ENCODE measurements at places on chromosomes 5 and 9.

DNA sequence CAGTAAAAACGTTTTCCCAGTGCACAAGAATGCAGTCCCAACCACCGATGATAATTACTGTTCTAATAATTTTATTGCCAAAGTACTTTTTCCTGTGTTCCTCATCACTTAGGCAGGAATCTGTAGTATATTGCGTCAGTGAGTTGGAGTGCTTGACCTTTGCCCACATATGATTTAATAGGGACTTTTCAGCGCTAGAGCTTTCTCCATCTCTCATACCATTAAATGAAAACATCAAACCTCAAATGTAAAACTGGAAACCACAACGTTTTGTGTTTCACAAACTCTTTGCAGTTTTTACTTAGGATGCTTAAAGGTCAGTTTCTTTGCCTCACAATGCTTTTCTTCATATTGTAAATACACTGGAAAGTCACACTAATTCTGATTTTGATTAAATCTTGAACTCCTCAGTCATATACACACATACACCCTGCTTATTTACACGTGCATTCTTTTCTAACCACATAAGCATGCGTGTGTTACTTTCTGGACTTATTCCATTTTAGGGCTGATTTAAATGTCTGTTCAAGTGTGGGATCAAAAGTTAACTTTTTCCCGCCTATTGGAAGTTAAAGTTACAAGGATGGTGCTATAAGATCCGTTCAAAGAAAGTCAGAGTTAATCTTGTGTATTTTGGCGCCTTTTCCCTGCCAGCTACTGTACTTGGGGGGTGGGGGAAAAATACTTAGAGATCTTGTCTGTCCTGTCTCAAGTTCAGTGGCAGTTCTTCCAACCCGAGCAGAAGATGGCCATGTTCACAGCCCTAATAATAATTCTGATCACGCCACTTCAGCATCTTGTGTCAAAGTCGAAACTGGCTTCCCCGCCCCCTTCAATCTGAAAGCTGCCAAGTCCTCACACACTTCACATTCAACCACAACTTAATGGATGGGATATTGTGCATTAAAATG lies 6.6 kb upstream of the NFIB start:
- DNase-seq: no peak

GRCh38 chr9:88437210-88438146 lies 49.2 kb downstream of the SPIN1 start:
- no peak for DNase-seq

DNA sequence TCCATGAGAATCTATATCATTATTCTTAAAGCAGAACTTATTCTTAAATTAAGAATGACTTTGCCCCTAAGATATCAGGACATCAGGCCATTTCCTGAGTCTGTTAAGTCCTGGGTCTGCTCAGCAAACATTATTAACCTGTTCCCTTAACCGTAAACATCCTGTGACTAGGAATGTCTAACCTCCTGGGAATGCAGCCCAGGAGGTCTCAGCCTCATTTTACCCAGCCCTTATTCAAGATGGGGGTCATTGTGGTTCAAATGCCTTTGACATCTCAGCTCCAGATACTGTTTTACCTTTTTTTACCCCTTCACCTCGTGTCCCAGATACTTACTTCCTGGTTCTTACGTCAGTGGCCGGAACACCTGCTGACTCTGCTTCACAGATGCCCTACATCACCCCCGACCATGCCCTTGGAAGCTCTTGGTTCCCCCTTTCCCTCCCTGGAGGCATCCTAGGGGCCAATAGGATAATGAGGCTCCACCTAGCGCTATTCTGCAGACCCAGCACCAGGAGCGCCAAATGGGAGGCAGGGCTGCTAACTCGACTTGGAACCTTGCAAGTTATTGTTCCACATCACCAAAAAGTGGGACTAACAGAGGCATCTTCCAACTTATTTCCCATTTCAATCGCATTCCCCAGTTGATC lies 182.5 kb downstream of the MED10 start:
- no peak for DNase-seq

DNA sequence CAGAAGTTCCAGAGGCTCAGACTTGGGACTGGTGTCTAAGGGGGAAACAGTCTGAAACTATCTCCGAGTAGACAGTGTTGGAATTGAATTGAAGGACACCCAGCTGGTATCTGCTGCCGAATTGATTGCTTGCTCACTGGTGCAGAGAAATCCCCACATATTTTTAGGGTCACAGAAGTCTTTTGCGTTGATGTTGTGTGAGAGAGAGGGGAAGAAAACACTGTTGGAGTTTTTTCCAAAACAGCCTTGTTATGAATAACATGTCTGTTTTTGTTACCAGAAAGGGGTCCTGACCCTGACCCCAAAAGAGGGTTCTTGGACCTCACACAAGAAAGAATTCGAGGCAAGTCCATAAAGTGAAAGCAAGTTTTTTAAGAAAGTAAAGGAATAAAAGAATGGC lies 81.3 kb downstream of the ALDH7A1 start:
- no peak for DNase-seq

- no peak for DNase-seq
Observed at GRCh38 chr5:159463590-159464321, 133.5 kb upstream of the IL12B start.

DNA sequence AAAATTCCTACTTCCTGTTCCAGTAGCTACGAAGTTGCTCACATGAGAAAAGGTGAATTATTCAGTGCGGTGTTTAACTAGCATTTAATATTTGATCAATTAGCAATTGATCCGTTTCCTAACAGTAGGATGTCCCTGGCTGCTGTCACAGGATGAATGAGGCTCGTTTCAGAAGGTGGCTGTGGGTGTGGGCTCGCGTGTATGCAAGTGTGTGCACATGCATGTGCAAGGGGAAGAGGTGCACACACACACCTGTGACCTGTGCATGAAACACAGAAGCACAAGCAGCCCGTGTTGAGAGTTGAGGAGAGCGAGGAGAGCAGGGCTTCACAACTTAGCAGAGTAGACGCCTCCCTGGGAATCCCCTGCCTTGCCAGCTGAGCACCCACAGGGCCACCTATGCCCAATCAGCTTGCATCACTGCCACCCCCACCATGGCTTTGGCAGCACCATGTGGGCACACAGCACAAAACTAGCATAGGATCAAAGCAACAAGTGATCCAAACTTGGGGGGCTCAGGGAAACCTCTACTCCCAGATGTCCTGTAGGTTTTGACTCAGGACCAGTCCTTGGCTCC lies 107.2 kb downstream of the C5orf15 start:
- no peak for DNase-seq

- DNase-seq: no peak
Observed at GRCh38 chr5:41482715-41483114, 27.7 kb downstream of the PLCXD3 start.

GRCh38 chr5:104344809-104345208 lies 782.2 kb upstream of the NUDT12 start:
- no peak for DNase-seq

DNA sequence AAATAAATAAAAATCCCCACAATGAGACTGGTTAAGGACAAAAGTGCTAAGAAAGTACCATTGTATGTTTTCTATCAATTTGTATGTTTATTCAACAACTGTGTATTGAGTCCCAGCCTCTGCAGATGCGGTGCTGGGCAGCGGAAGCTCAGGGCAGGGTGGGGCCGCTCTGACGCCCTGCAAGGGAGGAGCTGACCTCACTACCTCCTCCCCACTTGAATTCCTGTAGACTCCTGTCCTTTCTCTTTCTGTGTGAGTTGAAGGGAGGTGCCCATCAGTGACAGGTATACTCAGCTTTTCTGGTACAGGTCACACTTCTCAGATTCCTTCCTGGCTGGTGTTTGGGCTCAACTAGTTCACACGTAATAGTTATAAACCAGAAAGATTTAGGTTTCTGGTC lies 27.0 kb downstream of the ANGPTL2 start:
- no peak for DNase-seq

GRCh38 chr9:134276453-134277245 lies 49.6 kb upstream of the RXRA start:
- DNase-seq: no peak

GRCh38 chr9:112925058-112925641 lies 34.5 kb upstream of the SLC46A2 start:
- no peak for DNase-seq

- DNase-seq: no peak
Observed at GRCh38 chr9:137689745-137690529, 71.1 kb downstream of the EHMT1 start.

- no peak for DNase-seq
Observed at GRCh38 chr9:132595319-132595718, 12.9 kb downstream of the BARHL1 start.

- no peak for DNase-seq
Observed at GRCh38 chr5:151014680-151015343, 5.6 kb upstream of the GPX3 start.

- DNase-seq: no peak
Observed at GRCh38 chr5:21071421-21071820, 1083.4 kb upstream of the CDH18 start.

DNA sequence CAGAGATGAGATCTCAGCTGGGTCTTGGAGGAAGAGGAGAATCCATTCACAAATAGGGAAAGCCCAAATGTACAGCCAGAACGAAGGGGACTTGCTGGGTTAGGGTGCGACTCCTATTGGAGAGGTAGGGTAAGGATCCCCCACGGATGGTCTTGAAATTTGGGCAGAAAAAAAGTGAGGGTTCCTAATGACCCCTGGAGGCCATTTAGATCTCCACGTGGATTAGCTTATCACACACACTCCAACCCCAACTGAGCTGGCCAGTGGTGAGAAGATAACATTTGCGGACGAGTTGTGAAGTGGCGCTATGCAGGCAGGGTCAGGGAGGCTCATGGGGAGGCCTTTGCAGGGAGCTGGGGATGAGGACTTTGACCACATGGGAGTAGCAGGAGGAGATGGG lies 86.0 kb downstream of the FSTL4 start:
- DNase-seq: no peak

DNA sequence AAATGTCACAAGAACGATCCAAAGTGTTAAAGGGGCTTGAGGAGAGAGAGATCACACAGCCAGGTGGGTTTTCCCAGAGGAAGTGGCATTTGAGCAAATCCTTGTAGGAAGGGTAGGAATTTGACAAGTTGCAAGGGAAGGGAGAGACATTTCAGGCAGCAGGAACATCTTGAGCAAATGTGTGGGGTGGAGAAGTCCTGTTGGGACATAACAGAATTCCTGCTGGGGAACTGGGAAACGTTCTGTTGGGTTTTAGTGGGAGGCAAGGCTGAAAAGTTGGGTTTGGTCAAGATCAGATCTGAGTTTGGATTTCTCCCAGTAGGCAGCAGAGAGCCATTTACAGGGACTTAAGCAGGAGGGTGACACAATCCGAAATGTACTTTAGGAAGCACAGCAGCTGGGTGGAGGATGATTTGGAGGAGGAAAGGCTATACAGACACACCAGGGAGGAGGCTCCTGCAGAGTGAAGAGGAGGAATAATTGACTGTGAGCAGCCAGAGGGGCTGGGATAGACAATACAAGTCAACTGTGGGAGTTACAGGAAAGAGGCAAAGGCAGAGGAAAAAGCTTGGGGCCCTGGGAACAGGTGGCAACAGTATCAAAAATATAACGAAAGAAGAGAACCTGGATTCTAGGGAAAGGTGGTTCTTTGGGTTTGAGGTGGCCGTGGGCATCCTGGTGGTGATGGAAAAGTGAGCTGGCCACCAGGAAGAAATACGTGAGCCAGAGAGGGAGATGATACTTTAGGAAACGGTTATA lies 3.1 kb upstream of the ZSWIM6 start:
- no peak for DNase-seq

DNA sequence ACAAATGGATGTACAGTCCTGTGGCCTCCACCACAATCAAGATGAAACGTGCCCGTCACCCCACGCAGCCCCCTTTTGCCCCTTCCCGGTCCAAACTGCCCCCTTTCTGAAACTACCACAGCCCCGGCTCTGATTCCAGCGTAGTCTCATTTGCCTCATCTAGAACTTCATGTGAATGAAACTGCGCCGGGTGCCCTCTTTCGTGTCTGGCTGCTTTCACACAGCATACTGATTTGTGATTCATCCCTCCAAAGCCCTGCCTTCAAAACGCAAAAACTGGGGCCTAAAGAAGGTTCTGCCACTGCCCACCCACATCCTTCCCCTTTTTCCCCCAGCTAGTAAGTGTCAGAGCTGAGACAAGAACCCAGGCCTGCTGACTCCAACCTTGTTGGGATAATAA lies 31.5 kb upstream of the NCS1 start:
- DNase-seq: no peak

DNA sequence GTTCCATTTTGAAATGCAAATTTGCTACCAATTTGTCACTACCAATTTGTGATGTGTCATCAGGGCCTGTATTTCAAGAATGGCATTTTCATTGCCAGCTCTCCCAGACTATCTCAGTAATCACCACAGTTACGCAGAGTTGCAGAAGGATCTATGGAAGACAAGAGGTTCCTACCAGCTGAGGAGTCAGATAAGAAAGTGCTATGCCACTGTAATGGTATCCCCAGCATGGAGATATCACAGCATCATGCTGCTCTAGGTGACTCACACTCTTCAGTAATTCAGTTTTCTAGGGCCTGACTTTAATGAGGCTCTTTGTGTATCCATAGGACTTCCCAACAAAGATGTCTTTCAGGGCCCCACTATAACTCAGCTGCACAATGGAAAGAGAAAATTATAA lies 490.3 kb downstream of the ARHGEF28 start:
- no peak for DNase-seq

DNA sequence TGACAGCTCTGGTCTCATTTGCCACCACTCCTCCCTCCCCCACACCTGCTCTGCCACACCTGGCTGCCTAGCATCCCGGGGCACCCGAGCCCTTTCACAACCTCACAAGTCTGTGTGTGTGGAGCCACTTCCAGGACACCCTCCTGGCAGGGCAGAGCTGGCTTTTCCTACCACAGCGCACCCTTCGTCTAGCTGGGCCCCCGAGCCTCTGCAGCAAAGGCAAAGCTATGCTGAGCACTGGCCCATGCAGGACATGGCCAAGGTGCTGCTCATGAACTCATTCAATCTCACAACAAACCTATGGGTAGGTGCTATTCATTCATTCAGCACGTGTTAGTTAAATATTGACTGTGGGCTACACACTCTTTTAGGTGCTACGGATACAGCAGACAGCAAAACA lies 43.4 kb downstream of the DUSP1 start:
- no peak for DNase-seq

DNA sequence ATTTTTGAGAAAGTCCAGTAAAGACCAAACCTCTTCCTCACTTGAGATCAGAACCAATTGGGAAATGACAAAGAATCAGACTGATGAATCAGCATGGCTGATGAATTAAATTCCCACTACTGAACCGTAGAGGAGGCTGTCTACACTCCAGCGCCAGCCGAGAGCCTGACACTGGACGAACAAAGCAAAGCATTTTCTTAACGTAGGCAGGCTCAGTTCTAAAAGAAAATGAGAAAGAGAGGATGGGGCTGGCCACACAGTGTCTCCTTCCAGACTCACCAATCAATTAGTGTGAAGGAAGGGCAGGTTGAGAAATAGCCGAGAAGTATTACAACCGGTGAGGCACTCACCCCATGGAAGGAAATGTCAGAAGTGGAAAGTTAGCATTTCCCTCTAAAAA lies 49.4 kb downstream of the ITGA1 start:
- DNase-seq: no peak

DNA sequence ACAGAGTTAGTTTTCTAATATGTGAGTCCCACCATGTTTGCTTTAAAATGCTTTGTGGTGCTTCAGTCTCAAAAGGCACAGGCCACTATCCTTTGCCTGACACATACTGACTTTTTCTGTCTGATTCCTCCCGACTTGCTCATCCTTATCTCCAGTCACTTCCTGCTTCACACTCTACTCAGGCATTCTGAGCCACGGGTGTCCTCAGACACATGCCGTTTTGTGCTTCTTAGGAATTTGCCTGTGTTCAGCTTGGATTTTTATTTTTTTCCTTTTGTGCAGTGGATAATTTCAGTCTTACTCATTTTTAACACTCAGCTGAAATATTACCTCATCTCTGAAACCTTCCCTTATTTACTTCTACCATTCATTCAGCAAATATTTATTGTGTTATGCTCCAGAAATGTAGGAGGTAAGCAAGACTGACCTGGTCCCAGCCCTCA lies 54.1 kb downstream of the MAN2A1 start:
- no peak for DNase-seq
